Kidney (tissue), 22 donors: ENCODE measurements at places on chromosomes 5 and 9.

DNA sequence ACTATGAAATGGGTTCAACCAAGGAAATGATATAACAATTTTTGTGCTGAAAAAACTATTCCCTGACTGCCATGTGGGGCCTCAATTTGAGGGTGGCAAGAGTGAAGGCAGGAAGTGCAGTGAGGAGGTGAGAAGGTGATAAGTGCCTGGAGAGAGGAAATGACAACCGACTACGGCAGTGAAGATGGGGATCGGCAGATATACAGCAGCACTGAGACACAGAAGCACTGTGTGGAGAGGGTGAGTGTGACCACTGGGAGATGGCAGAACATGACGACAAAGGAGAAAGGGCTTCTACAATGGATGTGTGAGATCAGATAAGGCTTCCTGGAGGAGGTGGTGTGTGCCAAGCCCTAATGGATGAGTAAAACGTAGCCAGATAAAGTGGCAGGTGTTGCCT is 271.8 kb downstream of the TRIM32 start:
- H3K36me3 ChIP-seq: no peaks in the 10 kb centered on the region
- no peaks in the 10 kb centered on the region for H3K4me1 ChIP-seq
- H3K4me3 ChIP-seq: no peak overlapping the region
- no peak overlapping the region for H3K27ac ChIP-seq

DNA sequence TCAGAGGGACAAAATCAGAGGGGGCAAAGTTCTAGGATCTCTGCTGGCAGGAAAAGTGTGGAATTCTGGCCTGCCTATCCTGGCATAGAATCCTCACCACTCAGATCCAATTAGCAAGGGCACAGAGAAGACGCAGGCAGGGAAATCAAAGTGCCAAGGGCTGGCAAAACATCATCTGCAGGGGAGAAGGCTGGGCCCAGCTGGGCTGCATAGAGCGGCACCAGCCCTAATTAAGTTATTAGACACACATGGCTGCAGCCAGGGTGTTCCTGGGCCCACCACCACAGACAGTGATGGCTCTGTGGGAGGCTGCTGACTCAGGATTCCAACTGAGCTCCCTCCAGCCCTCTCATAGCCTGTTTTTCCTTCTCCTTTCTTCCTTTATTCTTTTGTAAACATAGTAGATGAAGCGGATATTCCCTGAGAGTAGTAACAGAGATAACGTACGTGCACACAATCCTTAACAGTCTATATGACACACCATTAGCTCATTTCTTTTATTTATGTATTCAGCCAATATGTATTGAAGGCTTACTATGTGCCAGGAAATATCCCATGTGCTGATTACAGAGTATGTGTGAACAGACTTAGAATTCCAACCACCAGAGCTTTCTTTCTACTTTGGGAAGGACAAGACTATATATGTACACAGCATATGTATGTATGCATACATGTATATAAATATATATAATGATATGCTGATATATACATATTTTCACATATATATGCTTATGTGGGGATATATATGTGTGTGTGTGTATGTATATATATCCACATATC is 236.1 kb downstream of the ASTN2 start:
- no peak for DNase-seq
- H3K27me3 ChIP-seq: no peaks in the 10 kb centered on the region
- H3K36me3 ChIP-seq: no peaks in the 10 kb centered on the region
- no peaks in the 10 kb centered on the region for H3K4me1 ChIP-seq
- H3K4me3 ChIP-seq: no peak overlapping the region
- no peak overlapping the region for H3K27ac ChIP-seq

DNA sequence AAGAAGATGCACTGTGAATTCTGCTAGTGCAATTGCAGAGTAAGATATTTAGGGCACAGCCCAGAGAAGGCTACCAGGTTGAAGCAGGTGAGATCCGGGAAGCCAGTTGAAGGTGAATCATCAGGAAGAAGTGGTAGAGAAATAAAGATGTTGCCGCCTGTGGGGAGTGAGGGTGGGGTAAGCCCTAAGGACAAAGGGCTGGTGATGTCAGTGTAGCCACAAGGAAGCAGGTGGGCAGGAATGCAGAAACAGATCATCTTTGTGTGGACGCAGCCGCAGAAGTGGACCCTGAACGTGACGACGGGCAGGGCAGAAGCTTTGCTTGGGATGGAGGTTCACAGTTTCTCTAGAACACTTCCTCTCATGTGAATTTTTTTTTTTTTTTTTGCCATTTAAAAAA is 164.2 kb downstream of the ACTL7B start:
- H3K27ac ChIP-seq: no peak overlapping the region
- no peaks in the 10 kb centered on the region for H3K4me1 ChIP-seq
- no peaks in the 10 kb centered on the region for H3K27me3 ChIP-seq
- H3K36me3 ChIP-seq: no peaks in the 10 kb centered on the region

DNA sequence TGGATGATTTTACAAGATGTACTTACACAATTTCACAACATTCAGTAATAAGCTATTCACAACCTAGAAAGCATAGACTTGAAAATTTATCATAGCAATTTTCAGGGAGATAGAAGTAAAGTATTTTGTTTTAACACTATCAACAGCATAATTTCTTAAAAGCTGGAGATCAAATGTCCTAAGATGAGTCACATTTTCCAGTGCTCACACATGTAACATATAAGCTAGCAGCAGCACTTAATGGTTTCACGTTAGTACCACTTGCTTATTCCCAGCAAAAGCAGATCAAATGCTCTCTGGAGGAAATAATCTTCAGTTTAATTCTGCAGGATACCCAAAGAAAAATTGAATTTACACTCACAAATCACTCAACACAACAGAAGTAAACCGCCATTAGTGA is 6.5 kb downstream of the OR13C8 start:
- H3K27me3 ChIP-seq: no peaks in the 10 kb centered on the region
- no peak for DNase-seq
- H3K4me3 ChIP-seq: no peak overlapping the region
- H3K4me1 ChIP-seq: no peaks in the 10 kb centered on the region
- no peak overlapping the region for H3K27ac ChIP-seq
- no peaks in the 10 kb centered on the region for H3K36me3 ChIP-seq

DNA sequence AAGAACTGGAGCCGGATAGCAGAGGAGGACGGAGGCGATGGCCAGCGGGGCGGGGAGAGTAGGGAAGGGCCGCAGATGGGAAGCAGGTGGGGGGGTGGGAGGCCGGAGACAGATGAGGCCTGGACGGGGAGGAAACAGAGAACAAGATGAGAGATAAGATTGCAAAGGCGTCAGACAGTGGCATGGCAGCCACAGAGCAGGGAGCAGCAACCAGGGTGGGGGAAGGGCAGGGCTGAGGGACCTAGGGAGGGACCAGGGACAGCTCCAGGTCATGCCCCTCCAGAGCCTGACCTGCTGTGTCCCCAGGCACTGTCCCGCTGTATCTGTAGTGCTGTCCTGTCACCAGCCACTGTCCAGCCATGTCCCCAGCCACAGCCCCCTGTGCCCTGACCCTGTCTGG is 49.6 kb upstream of the LMX1B start:
- H3K36me3 ChIP-seq: no peaks in the 10 kb centered on the region
- peak; percentile 36 for DNase-seq
- no peaks in the 10 kb centered on the region for H3K4me1 ChIP-seq
- H3K27me3 ChIP-seq: no peaks in the 10 kb centered on the region
- no peak overlapping the region for H3K27ac ChIP-seq
- no peak overlapping the region for H3K4me3 ChIP-seq

DNA sequence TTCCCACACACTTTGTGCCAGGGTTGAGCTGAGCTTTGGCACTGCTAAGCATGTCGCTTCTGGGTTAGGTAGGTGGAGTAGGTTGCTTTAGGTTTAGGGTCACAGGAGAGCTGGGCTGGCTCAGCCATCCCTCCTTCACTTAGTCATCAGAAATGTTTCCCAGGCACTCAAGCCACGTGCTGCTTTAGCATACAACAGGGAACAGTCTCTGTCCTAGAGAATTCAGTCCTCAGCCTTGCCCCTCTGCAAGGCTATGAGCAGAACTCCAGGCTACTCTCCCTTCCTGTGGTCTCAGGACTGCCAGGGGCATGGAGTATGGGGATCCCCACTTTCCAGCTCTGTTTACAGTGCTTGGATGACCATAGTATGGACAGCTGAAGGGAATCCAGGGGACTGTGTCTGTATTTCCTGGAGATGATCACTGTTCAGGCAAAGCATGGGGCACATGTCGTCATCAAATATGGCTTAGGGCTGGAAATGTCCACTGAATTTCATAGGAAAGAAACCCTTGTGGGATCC is 7.5 kb upstream of the ANKRD33B start:
- H3K4me1 ChIP-seq: no peaks in the 10 kb centered on the region
- no peaks in the 10 kb centered on the region for H3K27me3 ChIP-seq
- no peak overlapping the region for H3K27ac ChIP-seq
- H3K4me3 ChIP-seq: no peak overlapping the region
- no peaks in the 10 kb centered on the region for H3K36me3 ChIP-seq

DNA sequence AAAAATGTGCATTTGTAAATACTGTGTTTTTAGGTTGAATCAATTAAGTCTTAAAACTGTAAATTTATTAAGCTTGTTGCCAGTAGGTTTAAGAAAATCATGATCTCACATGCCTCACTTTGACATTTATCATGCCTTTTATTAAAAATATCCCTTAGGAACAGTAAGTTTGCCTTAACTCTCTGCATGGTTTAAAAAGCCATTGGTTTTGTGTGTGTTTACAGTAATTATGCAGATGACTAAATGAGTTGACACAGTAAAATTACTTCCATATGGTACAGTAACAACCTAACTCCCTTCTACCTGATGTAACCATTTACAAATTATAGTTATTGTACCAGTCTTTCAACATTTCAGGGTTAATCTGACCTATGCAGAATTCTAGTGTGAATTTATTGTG is 6.5 kb downstream of the RPS6 start:
- peaks cover 23% of the 10 kb centered on the region for H3K4me1 ChIP-seq
- no peaks in the 10 kb centered on the region for H3K27me3 ChIP-seq
- H3K27ac ChIP-seq: no peak overlapping the region
- peaks cover 43% of the 10 kb centered on the region for H3K36me3 ChIP-seq
- DNase-seq: no peak

DNA sequence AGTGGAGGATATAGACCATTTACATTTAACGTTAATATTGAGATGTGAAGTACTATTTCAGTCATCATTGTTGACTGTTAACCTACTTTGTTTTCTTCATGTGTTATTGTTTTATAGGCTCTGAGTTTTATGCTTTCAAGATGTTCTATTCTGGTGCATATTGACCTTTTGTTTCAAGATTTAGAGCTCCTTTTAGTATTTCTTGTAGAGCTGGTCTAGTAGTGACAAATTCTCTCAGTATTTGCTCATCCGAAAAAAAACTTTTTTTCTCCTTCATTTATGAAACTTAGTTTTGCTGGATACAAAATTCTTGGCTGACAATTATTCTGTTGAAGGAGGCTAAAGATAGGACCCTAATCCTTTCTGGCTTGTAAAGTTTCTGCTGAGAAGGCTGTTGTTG is 91.3 kb downstream of the INVS start:
- no peaks in the 10 kb centered on the region for H3K27me3 ChIP-seq
- no peaks in the 10 kb centered on the region for H3K36me3 ChIP-seq
- no peak overlapping the region for H3K4me3 ChIP-seq
- H3K4me1 ChIP-seq: no peaks in the 10 kb centered on the region
- DNase-seq: no peak

GRCh38 chr9:21580636-21581378 is 98.7 kb upstream of the IFNE start:
- H3K4me3 ChIP-seq: no peak overlapping the region
- H3K36me3 ChIP-seq: no peaks in the 10 kb centered on the region
- no peak overlapping the region for H3K27ac ChIP-seq
- no peaks in the 10 kb centered on the region for H3K27me3 ChIP-seq
- DNase-seq: no peak

DNA sequence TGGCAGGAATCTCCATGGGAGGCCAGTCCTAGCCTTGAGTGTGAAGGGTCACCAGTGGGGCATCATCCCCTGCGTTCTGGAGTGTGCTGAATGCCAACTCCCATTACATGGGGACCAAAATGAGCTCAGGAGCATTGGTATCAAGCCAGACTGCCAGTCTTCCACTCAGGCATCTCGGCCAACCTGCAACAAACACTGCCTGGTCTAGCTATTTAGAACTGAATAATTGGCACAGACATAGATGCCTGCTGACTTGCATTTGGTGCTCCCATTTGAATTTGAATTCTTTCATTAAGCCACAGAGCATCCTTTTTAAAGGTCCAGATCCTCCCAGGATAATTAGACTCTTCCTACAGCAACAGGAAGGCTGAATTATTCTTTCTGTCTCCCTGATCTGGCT is 116.6 kb upstream of the ABCA1 start:
- no peak for DNase-seq
- no peak overlapping the region for H3K27ac ChIP-seq
- H3K27me3 ChIP-seq: no peaks in the 10 kb centered on the region
- peaks cover 4% of the 10 kb centered on the region for H3K4me1 ChIP-seq
- H3K4me3 ChIP-seq: no peak overlapping the region
- no peaks in the 10 kb centered on the region for H3K36me3 ChIP-seq

DNA sequence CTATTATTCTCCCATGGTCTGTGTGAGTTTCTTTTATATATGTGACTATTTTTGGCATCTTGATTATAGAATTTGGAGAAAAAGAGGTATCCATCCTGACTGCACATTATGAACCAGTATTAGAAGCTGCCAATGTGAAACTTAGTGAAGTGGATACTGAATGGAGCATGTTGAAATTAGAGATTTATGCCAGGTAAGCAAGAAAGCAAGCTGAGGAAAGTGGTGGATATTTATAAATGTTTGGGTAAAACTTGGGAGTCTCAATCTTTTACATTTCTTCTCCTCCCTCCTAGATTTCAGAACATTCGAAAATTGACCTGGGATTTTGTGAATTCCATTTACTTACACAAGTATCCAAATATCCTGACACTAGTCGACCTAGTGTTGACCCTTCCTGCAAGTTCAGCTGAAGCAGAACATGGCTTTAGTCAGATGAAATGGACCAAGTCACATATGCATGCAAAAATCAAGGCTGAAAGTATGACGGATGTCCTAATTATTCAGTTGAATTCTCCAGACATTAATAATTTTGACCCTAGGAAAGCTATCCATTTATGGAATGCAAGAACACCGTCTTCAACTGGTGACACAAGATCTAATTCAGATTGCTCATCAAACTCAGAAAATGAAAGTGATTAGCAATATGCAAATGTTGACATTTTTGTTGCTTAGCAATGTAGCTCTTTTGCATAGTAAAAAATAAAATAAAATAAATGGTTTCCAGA is 66.8 kb upstream of the IL7R start:
- no peak overlapping the region for H3K4me3 ChIP-seq
- H3K36me3 ChIP-seq: peaks cover 3% of the 10 kb centered on the region
- no peaks in the 10 kb centered on the region for H3K27me3 ChIP-seq
- DNase-seq: no peak
- no peaks in the 10 kb centered on the region for H3K4me1 ChIP-seq
- H3K27ac ChIP-seq: peak overlapping the region; percentile 23

GRCh38 chr5:87233143-87233542 is 34.5 kb upstream of the RASA1 start:
- H3K4me1 ChIP-seq: no peaks in the 10 kb centered on the region
- no peak overlapping the region for H3K27ac ChIP-seq
- no peak overlapping the region for H3K4me3 ChIP-seq
- DNase-seq: no peak

- no peaks in the 10 kb centered on the region for H3K36me3 ChIP-seq
- no peak for DNase-seq
Measured at GRCh38 chr9:124492818-124493217, 14.4 kb downstream of the NR5A1 start.

GRCh38 chr9:111005746-111006470 is 32.4 kb downstream of the LPAR1 start:
- H3K4me3 ChIP-seq: no peak overlapping the region
- no peaks in the 10 kb centered on the region for H3K4me1 ChIP-seq
- no peak overlapping the region for H3K27ac ChIP-seq
